ENCODE measurements at places on chromosomes 5 and 9.

- DNase-seq: no peak
These were observed 36.5 kb upstream of the GLDC start for GRCh38 chr9:6681957-6682501.

GRCh38 chr5:79720096-79720495 is 30.5 kb downstream of the CMYA5 start:
- no peak for DNase-seq

DNA sequence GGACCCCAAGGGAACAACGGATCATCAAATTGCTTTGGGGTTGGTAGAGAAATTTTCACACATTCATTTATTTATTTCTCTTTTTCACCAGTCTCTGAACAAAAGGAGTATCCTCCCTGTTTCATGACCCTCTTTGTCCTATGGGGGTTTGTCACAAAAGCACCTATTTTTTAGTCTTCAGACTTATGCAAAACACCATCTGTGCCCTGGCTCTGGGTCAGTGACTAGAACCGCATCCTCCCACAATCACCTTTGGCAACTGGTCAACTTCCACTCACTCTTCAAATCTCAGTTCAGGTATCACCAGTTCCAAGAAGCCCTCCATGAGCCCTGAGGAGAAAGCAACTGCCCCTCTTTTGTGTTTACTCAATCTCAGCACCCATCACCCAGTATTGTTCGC is 395.7 kb downstream of the CDK5RAP2 start:
- no peak for DNase-seq

GRCh38 chr5:1853531-1853930 is 29.2 kb downstream of the IRX4 start:
- no peak for DNase-seq

DNA sequence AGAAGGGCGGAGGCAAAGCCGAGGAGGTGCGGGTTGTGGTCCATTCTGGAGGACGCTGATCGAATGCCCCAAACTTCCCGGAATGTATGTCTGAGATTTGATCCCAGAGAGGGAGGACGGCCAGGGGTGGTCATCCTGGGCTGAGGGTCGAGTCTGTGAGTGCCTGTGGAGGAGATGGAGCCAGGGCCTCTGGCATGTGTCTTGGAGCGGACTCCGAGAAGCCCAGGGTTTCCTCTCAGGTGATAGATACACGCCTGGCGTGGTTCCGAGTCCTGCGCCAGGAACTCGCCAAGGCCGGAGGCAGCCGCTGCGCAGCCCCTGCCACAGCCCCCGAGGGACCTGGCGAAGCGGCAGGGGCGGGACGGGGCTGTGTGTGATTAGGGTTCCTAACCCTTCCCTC is 363 bp downstream of the ZNF454 start:
- peak; percentile 15 for DNase-seq

GRCh38 chr9:125137200-125137599 is 6.1 kb downstream of the SCAI start:
- peak; percentile 52 for DNase-seq

DNA sequence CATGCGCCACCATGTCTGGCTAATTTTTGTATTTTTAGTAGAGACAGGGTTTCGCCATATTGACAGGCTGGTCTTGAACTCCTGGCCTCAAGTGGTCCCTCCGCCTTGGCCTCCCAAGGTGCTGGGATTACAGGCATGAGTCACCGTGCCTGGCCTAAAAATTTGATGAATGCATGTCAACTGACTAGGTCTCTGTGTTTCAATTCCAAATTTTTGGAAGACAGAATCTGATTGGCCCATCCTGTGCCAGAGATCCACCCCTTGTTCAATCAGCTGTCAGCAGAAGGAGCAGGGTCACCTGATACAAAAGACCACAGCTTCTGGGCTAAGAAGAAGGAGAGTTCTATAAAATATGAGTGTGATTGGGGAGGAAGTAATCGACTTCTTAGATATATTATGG is 43.5 kb upstream of the COL15A1 start:
- no peak for DNase-seq

GRCh38 chr9:18928711-18929110 is 104.3 kb downstream of the SAXO1 start:
- DNase-seq: peak; percentile 47

DNA sequence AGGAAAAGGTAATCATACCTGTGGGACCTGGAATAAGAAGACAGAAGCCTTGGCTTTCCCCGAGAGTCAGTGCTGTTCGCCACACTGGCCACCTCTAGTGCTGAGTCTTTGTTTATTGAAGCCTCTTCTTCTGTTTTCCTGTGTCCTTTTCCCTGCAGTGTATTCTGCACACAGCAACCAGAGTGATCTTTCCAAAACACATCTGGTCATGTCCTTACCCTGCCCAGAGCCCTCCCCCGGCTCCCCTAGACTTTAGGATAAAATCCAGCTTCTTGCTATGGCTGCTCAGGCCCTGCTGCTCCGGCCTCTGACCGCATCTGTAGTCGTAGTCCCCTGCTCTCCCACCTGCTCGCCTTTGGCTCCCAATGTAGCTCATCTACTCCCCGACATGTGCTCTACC is 28.3 kb downstream of the GALNT10 start:
- DNase-seq: no peak

DNA sequence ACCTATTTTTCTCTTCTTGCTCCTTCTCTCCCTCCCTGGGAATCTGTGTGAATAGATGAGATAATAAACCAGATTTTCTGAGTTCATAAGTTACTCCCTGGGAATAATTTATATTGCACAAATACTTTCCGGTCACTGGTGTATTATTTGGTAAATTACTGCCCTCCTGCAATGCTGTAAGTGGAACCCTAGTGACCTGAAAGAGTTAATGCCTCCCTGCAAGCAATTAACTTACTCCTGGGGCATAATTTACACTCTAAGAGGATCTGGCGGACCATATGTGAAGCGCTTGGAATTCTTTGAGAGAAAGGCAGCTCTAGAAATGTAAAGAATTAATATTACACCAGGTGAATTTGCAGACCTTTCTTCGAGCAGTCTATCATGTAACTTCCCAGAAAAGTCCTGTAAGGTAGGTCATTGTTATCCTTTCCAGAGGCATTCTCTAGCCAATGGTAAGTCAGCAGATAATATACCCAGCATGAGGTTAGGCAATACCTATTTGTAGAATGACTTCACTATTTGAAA is 7.0 kb upstream of the GDNF start:
- no peak for DNase-seq

GRCh38 chr5:173902743-173903142 is 14.6 kb downstream of the CPEB4 start:
- DNase-seq: no peak

DNA sequence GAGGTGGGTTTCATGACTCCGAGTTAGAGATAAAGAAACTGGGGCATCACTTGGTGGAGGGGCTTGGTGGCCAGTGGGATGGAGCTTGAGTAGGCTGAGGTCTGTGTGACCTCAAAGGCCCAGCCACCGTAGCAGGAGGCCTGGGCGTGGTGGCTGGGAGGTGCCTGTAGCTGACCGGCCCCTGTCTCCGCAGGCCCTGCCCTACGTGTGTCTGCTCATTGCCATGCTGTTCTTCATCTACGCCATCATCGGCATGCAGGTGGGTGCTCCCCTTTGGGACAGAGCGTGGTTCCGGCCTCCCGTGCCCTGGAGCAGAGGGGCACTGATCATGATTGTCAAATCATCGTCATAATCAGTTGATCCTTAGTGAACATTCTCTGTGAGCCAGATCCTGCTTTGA is 196.2 kb downstream of the CACNA1B start:
- DNase-seq: no peak

DNA sequence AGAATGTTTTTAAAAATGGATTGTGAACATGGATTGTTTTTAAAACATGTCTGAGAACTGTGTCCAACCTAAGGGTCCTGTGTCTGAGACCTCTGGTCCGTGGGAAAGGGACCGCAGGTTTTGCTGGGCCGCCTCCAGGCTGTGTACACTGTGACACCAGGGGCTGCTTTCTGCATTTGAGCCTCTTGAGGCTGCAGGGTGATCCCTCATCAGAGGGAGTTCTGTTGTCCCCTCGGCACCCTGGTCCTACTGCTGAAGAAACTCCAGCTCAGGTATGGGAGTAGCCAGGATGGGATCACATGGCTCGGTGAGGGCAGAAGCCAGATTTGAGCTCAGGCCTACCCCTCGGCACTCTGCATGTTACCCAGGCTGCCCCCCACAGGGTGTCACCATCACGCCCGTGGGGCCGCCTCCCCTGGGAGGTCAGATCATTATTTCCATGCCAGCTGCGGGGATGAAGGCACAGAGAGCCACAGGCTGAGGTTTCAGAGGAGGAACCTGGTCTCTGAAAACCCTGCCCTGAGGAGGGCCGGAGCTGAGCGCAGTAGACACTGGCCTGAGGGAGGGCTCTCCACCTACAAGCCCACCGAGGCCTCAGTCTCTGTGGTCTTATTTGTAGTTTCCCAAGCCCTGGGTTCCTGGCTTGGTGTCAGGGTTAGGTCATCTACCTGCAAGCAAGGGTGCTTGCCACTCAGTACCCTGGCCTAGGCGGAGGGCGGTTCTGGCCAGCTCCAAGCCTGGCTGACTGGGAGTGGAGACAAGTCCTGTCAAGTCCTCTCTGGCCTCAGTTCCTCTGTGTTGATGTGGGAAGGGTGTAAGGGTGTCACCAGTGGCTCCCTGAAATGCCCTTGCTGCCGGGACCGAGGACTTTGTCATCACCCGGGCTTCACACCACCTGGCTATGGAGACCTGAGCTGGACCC is 2.8 kb downstream of the PRR7 start:
- DNase-seq: no peak

DNA sequence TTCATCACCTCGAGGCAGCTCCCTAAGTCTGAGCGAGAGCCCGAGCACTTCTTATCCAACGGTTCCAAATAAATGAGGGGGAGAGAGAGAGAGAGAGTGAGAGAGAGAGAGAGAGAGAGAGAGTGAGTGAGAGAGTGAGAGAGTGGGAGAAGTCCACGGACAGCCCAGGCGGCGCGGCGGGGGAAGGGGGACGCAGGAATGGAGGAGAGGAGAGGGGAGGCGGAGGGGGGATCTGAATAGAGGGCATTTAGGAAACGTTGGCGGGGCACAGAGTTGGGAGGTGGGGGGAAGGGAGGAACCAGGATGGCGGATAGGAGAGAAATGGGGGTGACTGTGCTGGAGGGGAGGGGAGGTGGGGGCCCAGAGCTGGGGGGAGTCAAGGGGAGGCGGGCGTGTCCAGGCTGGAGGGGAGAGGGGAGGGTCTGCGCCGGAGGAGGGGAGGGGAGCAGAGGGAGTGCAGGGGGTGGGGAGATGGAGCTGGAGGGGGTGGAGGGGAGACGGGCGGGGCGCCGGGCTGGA is 398 bp upstream of the BASP1 start:
- DNase-seq: peak; percentile 67

- no peak for DNase-seq
These were observed 334.8 kb downstream of the TRIM32 start for GRCh38 chr9:117021906-117022305.

DNA sequence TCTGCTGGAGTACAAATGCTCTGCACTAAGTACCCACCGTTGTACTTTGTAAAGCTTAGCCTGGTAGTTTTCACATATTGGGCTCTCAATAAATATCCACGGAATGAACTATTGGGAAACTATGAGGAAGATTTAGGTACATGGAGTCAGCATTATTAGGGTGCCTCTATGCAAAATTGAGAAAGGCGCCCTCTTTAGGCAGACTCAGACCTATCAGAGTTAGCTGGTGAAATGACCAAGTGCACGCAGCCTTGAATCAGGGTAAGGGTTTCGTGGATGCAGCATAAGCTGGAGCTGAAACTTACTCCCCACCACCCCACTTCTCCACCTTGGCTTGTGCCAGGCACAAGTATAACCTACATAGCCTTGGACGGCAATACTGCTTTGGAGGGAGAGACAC is 1178.8 kb upstream of the DMAC1 start:
- DNase-seq: no peak

- DNase-seq: no peak
These were observed 155.9 kb downstream of the ERCC6L2 start for GRCh38 chr9:96031366-96031824.

DNA sequence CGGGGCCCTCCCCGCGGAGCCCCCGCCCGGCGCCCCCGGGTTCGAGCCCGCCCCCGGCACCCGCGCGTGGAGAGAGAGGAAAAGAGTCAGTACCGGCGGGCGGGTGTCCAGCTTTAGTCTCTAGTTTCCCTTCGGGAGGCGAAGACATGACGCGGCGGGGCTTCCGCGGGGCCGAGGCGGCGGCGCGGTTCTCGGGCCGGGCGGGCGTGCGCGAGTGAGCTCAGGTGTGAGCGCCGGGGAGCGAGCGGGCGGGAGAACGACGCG is 181 bp downstream of the DAP start:
- DNase-seq: no peak

DNA sequence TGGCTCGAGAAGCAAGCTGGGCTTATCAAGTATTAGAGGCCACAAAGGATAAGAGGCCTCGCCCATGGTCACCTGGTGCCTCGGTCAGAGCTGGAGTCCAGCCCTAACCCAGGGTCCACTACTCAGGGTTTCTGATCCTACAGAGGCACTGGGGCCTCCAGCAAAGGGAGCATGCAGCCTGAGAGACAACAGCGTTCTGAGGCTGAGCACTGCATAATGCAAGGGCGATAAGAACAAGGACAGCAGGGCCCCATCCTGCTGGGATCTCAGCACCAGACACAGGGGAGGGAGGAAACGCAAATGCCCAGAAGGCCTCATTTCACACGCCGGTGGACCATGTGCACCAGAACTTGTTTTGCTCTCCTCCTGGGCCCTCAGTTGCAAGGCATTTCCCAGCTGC is 63.0 kb downstream of the C5orf15 start:
- no peak for DNase-seq

DNA sequence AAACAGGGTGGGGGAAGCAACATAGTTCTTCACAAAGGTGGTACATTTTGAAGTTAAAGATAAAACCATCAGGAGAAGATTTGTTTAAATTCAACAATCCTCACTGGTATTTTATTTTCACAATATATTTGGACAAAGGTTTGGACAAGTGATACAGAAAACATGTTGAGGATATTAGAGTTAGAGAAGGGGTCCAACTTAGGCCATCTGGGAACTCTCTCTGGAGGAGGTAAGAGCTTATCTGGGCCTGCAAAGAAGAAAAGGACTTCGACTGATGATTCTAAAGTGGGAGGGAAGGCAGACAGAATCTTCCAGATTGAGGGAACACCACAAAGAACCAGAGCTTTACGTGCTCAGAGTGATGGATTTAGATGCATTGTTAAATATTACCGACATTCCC is 58.5 kb downstream of the SGCD start:
- DNase-seq: no peak

- no peak for DNase-seq
These were observed 10.7 kb downstream of the RXRA start for GRCh38 chr9:134336924-134337323.

DNA sequence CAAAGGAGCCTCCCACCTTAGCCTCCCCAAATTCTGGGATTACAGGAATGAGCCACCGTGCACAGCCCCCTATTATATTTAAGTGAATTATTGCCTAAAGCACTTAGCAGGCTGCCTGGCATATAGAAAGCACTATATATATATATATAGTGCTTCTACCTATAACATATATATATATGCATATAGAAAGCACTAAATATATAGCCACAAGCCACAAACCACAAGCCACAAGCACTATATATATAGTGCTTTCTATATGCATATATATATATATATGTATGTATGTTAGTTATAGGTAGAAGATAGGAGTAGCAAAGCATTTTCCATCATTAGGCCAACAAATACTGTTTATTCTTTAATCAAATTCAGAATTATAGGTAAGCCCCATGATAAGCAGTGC is 185.8 kb downstream of the CWC27 start:
- no peak for DNase-seq
